NCI-H2081 (cell line): ENCODE measurements at places on chromosomes 6 and 20.
A peak's percentile ranks its signal among the peaks of the same experiment; 100 is the strongest.

- no peak for DNase-seq
Measured at GRCh38 chr6:138235693-138236092, 17.4 kb upstream of the PBOV1 start.

DNA sequence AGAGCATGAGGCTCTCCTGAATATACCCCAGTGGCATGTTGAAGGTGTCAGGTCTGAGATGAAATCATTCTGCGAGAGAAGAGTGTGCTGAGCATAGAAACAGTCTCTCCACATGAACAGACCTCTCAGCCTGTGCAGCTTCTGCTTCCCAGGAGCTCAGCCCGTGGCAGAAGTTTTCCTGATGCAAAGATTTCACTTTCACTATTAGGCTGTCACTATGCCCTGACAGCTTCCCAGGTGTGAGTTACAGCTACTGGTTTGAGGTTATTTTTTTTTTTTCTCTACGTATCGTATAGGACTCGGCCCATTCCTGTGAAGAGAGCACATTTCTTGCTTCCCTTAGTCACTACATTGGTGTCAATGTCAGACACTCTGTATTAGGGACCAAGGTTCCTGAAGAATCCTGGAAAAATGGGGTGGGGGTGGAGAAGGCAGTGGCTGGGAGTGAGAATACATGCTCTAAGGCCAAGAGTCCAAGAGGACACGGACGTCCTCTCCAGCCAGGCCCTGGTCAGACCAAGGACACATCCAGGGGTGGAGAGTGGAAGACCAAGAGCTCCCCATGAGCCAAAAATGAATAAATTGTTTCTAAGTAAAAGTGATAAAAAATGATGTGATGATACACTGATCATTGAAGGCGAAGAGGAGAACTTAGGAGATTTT is 121.2 kb upstream of the AKAP12 start:
- DNase-seq = no peak

- DNase-seq = no peak
Measured at GRCh38 chr6:89970072-89970471, 75.8 kb downstream of the GJA10 start.

DNA sequence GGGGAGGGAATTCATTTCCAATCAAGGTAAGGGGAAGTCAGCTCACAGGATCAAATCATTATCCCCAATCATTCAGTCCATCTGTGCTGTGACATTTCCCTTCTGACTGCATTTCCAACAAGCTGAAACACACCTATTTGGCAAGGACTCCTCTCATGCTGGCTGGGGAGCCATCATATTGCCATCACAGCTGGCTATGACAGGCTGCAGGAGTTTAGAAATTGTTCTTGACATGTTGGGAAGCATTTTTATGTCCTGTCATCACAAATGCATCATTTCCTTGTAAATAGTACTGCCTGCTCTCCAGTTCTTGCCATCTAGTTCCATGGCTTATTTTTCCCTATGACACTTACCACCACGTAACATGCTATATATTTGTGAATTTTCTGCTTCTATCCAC is 113.9 kb upstream of the TMEM170B start:
- DNase-seq = no peak

DNA sequence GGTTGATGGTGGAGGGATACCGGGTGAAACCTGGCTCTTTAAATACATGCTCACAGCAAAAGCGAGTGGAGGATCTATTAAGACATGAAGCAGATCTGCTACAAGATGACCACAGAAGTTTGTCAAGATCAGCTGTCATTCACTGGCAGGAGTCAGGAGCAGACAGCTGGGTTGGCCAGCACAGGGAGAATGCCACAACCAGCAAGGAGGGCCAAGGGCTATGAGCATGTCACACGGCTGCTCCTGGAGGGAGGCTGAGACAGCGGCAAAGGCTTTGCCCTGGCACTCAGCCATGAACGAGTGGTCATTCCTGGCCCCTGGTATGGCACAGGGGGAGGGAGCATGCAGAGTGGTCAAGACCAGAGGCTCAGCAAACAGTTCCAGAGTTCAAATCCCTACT is 77.6 kb downstream of the POPDC3 start:
- DNase-seq = no peak

- DNase-seq = peak; percentile 88
Measured at GRCh38 chr6:28104392-28105244, 19.8 kb upstream of the ZSCAN16 start.
